ENCODE measurements at places on chromosomes 7 and 10.

GRCh38 chr7:78153285-78153684, 354.7 kb downstream of the PHTF2 start:
- no peak for DNase-seq

- DNase-seq, result no peak
These were observed 22.9 kb downstream of the CDK6 start for GRCh38 chr7:92813390-92814024.

DNA sequence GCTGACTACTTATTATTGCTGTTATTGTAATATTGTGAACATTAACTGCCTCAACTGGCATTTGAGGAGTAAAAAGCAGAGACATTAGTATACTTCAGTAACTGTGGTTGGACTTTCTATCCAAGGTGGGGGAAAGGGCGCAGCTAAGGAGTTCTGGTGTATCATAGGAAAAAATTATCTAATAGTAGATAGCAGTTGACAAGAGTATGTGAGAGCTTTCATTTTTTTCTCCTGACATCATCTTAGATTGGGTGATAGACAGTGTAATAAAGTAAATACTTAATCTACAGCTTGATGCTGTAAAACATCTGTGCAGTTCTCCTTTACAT, 68.9 kb downstream of the PHTF2 start:
- no peak for DNase-seq

DNA sequence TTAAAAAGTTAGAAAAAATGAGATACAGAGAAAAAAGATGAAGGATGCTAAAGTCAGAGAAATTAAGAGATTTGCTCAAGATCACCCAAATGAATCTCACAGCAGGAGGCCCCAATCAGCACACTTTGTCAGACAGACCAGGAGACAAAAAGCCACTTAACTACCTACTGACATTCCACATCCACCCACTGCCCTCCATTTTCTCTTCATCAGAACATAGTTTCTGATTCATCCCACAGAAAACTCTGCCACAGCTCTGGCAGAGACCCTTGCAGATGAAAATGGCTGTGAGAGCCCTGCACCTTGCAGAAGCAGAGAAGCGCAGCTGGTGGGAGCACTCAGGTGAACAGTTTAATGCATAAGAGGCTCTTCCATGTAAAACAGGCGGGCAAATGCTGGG, 26.6 kb downstream of the DGKI start:
- no peak for DNase-seq

- no peak for DNase-seq
These were observed 18.2 kb downstream of the LIPF start for GRCh38 chr10:88682491-88682890.

DNA sequence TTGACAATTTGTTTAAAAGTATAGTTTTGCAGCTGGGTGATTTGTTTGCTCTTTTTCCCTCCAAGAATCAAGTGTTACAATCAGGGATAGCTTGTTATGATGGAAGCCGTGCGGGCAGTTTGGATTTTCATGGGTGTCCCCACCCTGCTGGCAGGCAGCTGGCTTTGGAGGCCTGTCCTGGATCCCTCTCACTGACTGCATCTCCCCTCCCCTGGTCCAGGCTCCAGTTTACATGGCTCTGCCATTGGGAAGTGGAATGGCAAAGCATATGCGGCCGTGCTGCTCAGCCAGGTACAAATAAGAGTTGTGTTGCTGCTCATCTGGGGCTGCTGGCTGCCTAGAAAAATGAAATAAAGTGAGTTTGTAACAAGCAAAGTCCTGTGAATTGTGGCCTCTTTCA, 76.0 kb downstream of the CXCL12 start:
- DNase-seq, result no peak

- no peak for DNase-seq
These were observed 7.3 kb downstream of the SVIL start for GRCh38 chr10:29627201-29628132.

DNA sequence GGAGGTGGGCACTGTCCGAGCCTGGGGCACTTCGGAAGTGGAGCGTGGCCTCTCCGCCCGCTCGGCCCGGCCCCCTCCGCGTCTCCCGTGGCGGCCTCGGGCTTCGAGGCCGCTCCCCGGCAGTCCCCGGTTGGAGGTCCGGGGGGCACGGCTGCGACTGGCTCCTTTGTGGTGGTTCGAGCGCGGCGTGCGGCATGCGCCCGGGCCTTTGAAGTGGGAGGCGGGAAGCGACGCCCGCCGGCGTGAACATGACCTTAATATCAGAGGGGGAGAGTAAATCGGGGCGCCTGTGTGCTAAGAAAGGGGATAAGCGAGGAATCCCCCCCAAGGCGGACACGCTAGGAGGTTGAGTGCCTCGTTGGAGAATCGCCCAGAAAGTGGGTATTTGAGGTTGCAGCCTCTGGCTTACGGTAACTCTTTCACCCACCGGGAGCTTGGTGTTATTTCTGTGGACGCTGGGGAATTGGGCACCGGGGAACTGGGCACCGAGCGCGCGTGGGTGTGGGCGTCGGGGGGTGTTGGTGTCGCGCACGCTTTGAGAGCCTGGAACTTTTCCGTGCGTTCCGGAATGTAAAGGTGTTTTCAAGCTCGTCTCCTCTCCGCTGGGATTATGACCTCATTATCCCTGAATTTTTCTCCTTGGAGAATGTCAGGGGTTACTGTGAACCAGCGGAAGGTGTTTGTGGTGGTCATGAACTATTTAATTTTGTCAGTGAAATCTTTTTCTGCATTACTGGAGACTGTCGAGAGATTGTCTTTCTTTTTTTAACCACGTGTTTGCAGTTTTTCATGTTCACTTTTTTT, 660 bp downstream of the SUV39H2 start:
- no peak for DNase-seq

- no peak for DNase-seq
These were observed 278.2 kb upstream of the IMMP2L start for GRCh38 chr7:111840528-111840927.

GRCh38 chr10:76218035-76218434, 786.6 kb downstream of the LRMDA start:
- no peak for DNase-seq

DNA sequence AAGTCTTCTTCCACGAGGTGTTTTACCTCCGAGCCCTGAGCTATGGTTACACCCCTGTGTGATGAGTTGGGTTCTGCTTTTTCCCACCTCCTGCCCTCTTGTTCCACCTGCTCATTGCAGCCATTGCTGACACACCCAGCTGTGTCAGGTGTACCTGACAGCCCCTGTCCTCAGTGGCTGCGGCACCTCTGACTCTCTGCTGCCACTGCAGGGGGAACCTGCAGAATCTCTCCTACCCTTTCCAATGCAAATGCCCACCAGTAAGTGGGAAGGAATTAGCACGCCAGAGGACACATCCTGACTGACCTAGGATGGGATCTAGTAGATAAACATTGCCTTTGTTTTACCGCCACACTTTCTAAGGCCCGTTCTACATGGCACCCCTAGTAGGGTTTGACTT, 600.9 kb upstream of the MKI67 start:
- no peak for DNase-seq

GRCh38 chr10:126959906-126960685, 54.9 kb downstream of the DOCK1 start:
- no peak for DNase-seq

DNA sequence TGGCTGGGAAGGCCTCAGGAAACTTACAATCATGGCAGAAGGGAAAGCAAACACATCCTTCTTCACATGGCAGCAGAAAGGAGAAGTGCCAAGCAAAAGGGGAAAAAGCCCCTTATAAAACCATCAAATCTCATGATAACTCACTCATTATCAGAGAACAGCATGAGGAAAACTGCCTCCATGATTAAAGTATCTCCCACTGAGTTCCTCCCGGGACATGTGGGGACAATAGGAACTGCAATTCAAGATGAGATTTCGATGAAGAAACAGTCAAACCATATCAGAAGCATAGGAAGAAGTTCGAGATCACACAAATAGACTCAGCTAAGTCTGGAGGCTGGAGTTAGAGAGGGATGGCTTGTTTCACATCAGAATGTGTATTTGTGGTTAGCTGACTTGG, 869.4 kb upstream of the PHF14 start:
- no peak for DNase-seq

GRCh38 chr7:50679218-50680007, 103.3 kb downstream of the GRB10 start:
- no peak for DNase-seq

DNA sequence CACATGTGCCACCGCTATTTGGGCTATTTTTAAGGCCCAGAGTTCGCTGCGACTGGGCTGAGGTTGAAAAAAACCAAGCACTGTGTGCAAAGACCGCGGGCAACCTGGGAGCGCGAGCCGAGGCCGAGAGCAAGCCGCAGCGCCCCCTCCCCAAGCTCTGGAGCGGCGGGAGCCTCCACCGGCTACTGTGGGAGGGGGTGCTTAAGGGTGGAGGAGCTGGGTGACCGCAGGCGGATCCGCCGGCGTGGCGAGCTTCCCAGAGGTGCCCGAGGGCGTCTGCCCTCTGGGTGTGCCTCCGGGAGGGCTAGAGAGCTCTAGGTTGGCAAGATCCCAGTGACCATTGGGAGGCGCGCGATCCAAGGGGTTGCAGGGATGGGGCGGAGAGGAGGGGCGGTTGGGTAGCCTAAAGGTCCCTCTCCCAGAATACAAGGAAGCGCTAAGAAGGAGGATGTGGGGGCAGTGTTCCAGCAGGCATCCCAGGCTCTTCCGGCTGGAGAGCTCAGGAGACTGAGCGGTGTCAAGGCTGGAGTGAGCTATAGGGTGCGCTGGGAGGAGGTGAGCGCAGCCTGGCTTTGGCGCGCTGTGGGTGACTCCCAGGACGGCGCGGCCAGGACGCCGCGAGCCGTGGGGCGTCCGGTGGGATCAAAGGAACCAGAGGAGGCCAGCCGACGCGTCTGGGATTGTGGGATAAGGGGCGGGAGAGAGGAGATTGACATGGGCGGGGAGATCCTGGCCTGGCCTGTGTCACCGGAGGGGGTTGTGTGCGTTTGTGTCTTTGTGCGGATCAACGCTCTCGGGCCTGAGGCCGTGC, 8.0 kb downstream of the DLX5 start:
- DNase-seq, result no peak

- no peak for DNase-seq
These were observed 27.2 kb upstream of the CTBP2 start for GRCh38 chr10:125187238-125188194.

- DNase-seq, result no peak
These were observed 3.1 kb downstream of the ADIRF start for GRCh38 chr10:86971232-86971991.

- DNase-seq, result no peak
These were observed 38.9 kb upstream of the GDF10 start for GRCh38 chr10:47261121-47261520.

DNA sequence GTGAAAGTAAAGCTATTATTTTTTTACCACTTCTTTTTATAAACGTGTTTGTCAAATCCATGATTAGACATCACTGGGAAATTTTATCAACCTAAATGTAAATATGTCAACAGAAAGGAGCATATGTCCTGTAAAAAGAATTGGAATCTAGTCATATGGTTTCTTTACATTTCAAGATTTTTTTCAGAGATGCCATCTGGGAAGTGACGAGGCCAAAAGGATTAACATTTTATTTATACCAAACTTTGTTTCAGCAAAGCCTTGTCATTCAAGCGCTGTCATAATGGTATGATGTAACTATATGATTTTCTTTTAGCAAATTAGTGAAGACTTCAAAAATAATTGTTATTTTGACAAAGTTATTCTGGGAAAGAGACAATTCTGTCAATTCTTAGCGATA, 117.3 kb downstream of the SEMA3A start:
- DNase-seq, result no peak

DNA sequence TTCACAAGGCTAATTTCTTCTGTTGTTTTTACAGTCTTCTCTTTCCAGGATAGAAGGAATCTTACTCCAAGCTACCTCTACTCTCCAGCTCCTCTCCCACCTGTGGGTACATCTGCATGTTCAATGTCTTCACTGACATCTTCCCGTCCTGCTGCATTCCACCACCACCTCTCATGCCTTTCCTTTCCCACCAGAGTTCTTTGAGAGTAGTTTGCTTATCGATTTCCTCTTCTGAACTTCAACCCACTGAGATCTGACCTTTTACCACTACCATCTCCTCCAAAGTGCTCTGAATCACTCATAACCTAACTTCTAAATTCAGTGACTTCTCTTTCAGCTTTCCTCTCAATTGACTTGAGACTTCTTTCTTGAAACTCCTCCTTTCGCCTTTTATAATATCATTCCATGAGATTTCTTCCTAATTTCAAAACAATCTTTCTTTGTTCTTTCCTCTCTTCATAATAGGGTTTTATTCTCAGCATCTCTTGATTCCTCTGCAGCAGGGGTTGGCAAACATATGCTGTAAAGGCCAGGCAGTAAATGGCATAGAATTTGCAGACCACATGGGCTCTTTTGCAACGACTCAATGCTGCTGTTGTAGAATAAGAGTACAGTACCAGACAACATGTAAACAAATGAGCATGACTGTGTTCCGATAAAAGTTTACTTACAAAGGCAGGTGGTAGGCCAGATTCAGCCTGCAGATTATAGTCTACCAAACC, 22.1 kb downstream of the ACSL5 start:
- DNase-seq, result no peak

GRCh38 chr7:6317797-6318438, 45.5 kb upstream of the CYTH3 start:
- DNase-seq, result no peak

- no peak for DNase-seq
These were observed 9.5 kb upstream of the TRPV6 start for GRCh38 chr7:142894985-142895593.

- DNase-seq, result no peak
These were observed 102.9 kb upstream of the ARMC3 start for GRCh38 chr10:22824984-22825383.

DNA sequence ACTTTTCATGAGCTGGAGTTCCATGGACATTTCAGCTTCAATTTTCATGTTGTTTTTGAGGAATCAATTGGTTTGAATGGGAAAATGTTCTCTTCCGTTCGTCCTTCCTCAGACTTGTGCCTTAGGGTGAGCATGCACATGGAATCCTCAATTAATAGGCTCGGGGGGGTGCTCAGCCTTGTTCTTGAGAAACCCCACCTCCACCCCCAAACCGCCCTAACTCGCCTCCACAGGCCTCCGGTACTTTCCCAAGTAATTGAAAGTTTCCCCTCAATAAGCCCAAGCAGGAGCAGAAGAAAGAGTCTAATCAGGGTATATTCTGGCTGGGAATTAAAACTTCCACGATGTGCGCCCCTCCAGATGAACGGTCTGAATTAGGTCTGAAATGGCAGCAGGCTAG, 945.2 kb downstream of the GRID1 start:
- DNase-seq, result no peak

DNA sequence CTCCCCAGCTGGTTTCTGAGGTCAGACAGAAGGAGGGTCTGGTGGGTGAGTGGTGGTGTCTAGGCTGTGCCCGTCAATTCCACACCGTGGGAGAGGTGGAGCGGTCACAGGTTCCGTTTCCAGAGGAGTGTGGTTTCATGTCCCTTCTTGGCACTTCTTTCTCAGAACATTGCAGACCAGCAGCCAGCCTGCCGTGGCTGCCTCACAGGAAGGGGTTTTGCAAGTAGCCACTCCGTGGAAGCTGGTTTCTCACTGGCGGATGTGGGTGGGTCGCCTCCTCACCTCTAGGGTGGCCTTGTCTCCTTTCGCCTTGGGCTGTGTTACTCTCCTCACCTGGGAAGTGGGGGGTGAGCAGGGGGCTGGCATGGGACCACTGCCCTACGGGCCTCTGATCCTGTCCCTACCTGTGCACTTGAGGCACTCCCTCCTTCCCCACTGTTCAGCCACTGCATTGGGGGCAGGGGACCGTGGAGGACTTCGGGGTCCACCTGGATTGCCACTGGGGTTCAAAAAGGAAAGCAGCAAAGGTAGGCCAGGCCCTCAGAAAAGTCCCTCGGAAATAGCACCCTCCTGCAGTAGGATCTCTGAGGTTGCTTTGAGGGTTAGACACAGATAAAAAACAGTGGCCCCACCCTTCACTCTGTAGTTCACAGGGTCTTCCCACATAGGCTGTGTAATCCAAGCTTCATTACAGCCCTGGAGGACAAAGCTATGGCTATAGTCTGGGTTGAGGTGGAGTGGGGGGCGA, 33.9 kb downstream of the TSPAN14 start:
- no peak for DNase-seq
